ENCODE measurements at places on chromosomes 5 and 9.

- DNase-seq = no peak
Observed at GRCh38 chr5:73822989-73823339, 197.0 kb downstream of the ARHGEF28 start.

DNA sequence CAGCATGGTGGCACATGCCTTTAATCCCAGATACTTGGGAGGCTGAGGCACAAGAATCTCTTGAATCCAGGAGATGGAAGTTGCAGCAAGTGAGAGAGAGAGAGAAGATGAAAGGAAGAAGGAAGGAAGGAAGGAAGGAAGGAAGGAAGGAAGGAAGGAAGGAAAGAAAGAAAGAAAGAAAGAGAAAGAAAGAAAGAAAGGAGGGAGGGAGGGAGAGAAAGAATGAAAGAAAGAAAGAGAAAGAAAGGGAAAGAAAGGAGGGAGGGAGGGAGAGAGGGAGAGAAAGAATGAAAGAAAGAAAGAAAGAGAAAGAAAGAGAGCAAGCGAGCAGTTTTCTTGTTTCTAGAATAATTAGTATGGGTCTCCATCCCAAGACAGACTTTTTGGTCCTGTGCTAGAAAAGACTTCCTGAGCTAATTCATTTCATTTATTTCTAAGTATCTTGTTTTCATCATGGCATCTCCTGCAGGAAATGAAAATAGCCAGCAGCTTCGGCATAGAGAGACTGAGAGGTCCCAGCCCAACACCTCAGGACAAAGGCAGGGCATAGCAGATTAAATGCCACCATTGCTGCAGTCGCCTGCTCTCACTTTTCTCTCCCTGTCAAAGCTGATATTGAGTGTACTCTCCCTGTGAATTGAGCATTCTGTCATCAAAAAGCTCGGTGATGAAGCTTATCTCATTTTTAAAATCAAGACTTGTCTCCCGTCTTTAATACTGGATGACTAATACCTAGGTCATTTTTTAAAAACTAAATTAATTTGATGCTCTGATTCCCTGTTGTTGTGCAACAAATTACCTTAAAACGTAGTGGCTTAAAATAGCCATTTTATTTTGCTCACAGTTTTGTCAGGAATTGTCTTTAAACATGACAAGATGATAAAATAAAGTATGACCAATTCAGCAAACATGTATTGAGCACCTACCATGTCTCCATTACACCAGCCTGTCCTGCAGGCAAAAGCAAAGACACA lies 91.8 kb upstream of the ADRA1B start:
- no peak for DNase-seq

DNA sequence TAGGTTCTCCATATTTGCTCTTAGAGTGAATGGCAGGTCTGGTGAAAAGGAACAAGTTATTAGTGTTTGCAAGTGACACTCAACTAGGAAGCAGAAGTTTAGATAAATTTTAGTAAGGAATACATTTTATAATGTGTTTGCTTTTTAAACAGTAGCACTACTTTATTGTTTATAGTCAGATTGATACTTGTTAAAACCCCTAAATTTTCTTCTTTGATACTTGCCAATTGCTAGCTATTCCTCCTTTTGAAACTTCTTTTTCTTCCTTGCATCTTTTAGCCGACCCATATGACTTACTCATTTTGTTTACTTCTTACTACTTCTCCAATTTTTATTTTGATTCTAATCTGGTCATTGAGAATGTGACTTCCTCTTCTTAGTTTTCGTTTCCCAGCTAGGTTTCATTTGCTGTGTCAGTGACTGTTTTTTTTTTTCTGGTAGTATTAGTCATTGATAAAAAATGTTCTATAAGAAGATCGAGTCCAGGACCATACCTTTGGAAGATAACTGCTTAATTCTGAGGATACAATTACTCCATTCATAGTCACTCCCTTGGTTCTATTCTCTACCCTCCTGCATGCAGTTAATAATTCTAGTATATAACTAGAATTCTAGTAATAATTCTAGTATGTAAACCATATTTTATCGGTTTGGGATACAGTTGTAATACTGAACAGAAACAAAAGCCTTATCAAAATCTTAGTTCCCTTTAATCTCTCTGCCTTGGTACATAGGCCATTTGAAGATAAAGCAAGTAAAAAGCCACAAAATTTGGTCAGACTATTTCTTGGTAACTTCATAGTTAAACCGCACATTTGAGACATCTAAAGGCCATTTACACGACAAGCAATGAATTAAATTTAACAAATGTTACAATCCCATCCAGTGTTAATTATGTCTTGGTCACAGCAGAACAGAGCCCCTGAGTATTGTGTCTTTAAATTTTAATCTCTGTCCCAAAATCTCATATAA lies 2.8 kb upstream of the RICTOR start:
- peak; percentile 28 for DNase-seq

DNA sequence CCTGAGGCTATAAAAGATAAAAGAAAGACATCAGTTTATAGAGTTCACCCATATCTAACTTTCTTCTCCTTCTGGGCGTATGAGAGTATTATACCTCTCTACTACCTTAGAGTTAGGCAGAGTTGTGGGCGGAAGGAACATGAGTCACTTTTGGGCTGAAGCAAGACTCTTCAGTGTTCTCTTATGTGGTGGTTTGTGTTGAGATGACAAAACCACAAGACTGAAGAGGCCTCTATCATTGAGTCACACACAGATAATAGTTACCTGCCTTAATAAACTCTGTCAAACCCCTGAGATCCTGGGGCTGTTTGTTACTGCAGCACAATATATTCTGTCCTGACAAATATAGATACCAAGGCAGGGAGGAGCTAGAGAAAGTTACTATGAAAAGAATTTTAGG lies 184.2 kb downstream of the EFNA5 start:
- DNase-seq = no peak

GRCh38 chr5:166354332-166354731 lies 1937.1 kb upstream of the WWC1 start:
- no peak for DNase-seq

DNA sequence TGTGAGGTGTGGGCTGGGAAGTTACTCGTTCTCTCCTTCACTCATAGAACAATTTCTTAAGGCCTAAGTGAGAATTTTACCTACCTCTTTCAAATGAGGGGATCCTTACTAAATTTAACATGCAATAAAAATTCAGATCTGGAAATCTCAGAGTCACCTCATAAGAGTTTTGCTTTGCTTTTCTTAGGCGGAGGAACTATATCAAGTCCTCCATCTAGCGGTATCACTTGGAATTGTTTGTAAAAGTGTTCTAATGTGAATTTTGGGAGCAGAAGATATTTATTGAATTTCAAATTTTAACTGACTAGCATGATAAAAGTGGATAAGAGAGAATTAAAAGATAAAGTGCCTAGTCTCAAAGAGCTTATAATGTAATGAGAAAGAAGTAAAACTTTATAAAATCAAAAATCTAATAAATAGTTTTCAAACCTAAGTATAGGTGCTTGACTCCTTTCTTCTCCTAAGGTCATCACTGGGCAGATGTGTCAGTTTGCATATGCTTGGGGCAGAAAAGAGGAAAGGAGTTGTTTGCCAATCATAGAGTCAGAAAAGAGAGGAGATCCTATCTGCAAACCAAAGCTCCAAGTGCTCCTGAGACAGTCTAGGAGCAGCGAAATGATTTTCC lies 145.7 kb upstream of the DAB2 start:
- DNase-seq = no peak
